Tracheal epithelial cell (primary cell): ENCODE measurements at places on chromosomes 2 and 18. TPM values are rescaled to one million over a fixed set of nuclear protein-coding genes. Genes with fewer than 3 reads are reported as not detected.

The HSPE1 gene
- 90.8 and 117 TPM in 2 replicates for total RNA-seq

The PRSS56 gene
- total RNA-seq, result not detected in 2 replicates

The MEP1B gene
- total RNA-seq, result not detected in 2 replicates

The RAPGEF4 gene
- total RNA-seq, result 0.64 and 1.4 TPM in 2 replicates

The ANKRD30BL gene
- total RNA-seq, result under 0.01 TPM in 1 of 2 replicates, not detected in the other

The OTOS gene
- not detected in 2 replicates for total RNA-seq

The CABYR gene
- 1.9 and 2.3 TPM in 2 replicates for total RNA-seq

The PLEK gene
- total RNA-seq, result not detected in 2 replicates

The PSTPIP2 gene
- 8.9 and 14.5 TPM in 2 replicates for total RNA-seq

The KRTCAP3 gene
- 28.0 and 28.6 TPM in 2 replicates for total RNA-seq

The CTAGE1 gene
- total RNA-seq, result not detected in 2 replicates

The TOGARAM2 gene
- under 0.01 TPM in 1 of 2 replicates, not detected in the other for total RNA-seq

The EVX2 gene
- not detected in 2 replicates for total RNA-seq

The POMC gene
- 0.72 TPM in 1 of 2 replicates, not detected in the other for total RNA-seq

The ASPRV1 gene
- total RNA-seq, result under 0.01 TPM in 1 of 2 replicates, not detected in the other
